ENCODE measurements at places on chromosomes 7 and 10.
A peak's percentile ranks its signal among the peaks of the same experiment; 100 is the strongest.

DNA sequence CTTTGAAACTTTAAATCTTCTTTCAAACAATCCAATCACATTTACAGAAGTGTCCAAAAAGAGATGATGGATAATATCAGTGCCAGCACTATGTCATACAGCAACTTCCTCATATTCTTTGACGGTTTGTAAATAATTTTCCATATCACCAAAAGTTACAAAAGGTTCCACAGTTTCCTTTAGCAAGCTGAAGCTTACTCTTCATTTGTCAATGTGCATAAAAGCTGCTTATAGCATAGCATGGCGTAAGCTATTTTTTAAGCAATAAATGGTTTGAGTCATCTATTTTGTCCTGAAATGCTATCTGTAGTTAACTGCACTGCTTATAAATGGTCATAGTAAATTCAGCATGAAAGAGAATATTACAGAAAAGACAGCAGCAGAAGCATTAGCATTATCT is 95.1 kb downstream of the ETV1 start:
- DNase-seq, result no peak

DNA sequence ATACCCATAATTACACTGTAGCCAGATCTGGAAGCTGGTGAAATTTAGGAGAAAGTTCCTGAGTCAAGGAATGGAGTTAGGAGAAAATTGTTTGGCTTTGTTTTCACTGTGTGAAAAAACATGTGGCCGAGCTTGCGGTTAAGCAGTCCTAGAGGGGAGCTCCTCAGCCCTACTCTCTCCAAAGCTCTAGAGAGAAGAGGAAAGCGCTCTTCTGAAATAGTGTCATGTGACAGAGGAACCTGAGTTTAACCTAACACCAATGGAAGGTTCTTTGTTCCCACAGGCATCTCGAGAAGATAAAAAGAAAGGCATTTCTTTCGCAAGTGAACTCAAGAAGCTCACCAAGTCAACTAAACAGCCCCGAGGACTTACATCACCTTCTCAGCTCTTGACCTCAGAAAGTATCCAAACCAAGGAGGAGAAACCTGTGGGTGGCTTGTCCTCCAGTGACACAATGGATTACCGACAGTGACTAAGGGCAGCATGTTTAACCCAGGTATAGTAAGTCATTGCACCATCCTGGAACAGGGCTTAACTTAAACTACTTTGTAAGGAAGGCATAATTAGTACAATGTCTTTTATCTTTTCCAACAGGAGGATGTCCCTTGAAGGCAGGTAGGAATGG is 38.0 kb downstream of the NOC3L start:
- no peak for DNase-seq

DNA sequence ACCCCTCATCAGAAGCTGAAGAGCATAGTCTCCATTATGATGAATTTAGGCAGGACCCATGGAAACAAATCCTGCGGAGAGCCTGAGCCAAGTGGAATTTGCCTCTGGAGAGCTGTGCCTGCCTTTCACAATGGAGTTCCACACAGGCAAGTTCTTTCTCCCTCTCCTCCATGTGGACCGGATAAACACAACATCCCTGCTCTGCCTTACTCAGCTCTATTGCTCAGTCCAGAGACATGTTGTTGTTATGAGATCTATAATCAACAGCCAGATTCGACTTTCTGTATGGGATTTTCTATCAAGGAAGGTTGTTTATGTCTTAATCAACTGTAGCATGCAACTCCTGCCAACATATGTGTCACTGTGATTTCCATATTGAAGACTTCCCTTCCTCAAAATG is 59.5 kb upstream of the ELMO1 start:
- DNase-seq, result no peak

GRCh38 chr7:75737856-75738603 is 711 bp downstream of the HIP1 start:
- DNase-seq, result no peak

GRCh38 chr10:81496626-81497025 is 378.4 kb upstream of the NRG3 start:
- DNase-seq, result no peak

- no peak for DNase-seq
Measured at GRCh38 chr10:33382921-33383713, 48.6 kb upstream of the NRP1 start.

DNA sequence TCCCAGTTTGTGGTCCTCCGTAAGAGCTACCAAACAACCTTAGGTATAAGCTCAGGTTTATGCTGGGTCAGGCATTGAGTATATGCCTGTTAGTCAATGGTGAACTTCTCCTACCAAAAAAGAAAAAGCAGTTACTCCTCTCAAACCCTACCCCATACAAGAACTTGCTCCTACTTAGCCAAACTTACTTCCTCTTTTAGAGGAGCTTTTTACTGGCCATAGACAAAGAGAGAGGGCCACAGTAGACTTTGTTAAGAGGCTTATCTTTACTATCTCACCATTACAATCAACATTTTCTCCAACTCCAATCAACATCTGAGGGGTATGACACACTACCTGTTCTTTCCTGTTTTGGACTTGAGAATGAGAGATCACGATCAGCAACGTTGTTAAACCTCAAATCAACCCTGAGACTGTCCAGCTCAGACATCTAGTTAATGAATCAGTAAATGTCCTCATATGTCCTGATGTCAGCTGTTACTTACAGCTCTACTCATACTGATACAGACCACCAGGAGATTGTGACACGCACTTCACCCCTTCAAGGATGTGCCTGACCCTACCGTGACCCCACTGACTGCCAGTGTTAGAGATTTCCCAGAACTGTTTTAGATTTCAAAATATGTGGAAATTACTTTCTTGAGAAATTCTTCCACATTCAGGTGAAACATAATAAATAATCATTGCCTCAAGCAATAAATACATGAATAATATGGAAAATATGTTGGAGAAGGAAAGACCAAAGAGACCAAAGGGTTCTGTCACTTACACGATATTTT is 18.4 kb upstream of the CCDC71L start:
- no peak for DNase-seq

GRCh38 chr7:30224511-30225062 is 59.8 kb upstream of the ZNRF2 start:
- DNase-seq, result no peak

DNA sequence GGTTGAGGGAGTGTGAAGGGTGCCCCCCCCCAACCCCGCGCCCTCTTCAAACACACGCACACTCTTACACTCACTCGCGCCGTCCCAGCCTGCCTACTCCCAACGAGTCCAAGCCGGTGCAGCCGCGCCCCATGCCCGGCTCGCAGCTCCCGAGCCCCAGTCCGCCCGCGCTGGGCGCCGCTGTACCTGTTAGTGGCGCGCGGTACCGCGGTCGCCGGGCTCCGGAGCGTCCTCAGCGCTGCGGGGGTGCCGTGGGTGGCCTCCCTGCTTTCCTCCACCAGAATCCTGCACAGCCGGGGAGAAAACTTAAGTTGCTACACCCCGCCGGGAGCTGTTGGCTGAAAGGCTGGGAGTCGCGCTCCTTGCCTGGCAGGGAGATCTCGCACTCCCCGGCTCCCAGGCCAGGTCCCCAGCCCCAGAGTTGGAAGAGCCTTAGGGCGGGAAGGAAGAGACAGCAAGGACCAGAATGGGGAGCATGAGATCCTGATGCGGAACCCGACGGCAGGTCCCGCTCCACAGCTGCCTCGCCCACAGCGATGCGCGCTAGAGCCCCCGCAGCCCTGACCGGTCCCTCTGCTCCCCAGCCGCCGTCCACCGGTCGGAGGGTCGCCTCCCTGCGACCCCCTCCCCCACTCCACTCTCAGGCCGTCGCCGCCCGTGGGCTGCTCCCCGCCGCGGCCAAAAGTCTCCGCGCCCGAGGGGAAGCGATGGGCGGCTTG is 863 bp downstream of the ST8SIA6 start:
- DNase-seq, result peak; percentile 71

GRCh38 chr10:83165265-83165664 is 974.0 kb upstream of the GHITM start:
- no peak for DNase-seq

- DNase-seq, result no peak
Measured at GRCh38 chr7:51054231-51054630, 262.4 kb downstream of the COBL start.

DNA sequence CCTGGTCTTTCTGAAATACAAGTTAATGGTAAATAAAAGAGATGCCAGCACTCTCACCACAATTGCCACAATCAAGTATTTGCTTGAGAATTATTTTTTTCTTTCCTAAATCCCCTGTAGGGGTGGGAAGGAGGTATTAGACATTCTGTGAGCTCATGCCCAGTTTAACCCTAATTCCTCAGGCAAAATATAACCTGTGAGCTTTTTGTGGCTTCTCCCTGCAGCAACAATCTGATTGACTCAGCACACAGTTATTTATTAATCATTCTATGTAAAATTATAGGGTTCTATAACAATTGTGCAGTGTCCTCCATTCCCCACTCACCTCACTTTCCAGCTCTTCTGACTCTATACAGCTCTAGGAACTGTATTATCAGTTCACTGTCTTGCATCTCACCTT is 66.3 kb downstream of the GLI3 start:
- DNase-seq, result no peak

GRCh38 chr10:19226025-19226424 is 177.4 kb downstream of the MALRD1 start:
- no peak for DNase-seq

GRCh38 chr7:91814189-91814588 is 66.3 kb downstream of the MTERF1 start:
- no peak for DNase-seq

GRCh38 chr7:151677581-151678226 is 158.0 kb upstream of the RHEB start:
- DNase-seq, result no peak

- no peak for DNase-seq
Measured at GRCh38 chr7:79740076-79740475, 286.6 kb upstream of the MAGI2 start.

Data from D341Med (cell line).